ENCODE measurements at places on chromosomes 5 and 9.

- peak; percentile 13 for DNase-seq
Observed at GRCh38 chr5:141681695-141682641, at the start of gene ARAP3. ARAP3 (minus strand) TSS chr5:141682230; CDS start chr5:141680486, 1,744 bp downstream.

- no peak for DNase-seq
Observed at GRCh38 chr5:138626333-138626944, 51.2 kb upstream of the HSPA9 start.

- no peak for DNase-seq
Observed at GRCh38 chr5:62001640-62002039, 304.4 kb upstream of the KIF2A start.

DNA sequence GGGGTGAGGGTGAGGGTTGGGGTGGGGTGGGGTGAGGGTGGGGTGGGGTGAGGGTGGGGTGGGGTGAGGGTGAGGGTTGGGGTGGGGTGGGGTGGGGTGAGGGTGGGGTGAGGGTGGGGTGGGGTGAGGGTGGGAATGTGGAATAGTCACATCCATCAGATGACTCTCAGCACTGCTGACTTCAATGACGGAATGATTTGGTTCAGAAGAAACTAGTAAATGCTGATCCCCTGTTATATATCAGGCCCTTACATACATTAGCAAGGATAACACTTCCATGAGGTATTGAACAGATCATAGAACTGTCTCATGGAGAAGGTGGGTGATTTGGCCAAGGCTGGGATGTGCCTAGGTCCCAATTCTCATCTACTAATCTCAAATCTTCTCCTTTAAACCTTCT, 24.5 kb upstream of the C5orf47 start:
- no peak for DNase-seq

DNA sequence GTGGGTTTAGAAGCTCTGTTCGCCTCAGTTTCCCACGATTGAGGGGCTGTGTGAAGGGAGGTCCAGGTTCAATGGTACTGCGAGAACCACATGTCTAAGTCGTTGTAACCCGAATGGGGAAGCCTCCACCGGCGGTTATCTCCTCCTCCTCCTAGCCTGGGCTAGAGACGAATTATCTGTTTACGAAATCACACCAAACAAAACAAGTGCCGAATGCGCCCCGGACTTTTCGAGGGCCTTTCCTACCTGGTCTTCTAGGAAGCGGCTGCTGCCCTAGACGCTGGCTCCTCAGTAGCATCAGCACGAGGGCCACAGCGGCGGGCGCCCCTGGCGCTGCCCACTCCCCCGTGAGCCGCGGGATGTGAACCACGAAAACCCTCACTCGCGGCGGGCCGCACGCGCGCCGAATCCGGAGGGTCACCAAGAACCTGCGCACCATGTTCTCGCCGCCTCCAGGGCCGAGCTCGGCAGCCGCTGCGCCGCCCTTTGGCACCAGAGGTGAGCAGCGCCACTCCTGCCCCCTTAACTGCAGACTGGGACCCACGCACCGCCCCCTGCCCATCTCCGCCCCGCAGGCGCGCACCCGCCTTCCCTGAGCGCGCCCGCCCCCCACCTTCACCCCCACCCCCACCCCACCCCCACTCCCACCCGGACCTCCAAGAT, at the start of gene CDKN2A:
CDKN2A (minus strand) TSS at position 500 of the 663 bp plus-strand sequence.
- DNase-seq: no peak

DNA sequence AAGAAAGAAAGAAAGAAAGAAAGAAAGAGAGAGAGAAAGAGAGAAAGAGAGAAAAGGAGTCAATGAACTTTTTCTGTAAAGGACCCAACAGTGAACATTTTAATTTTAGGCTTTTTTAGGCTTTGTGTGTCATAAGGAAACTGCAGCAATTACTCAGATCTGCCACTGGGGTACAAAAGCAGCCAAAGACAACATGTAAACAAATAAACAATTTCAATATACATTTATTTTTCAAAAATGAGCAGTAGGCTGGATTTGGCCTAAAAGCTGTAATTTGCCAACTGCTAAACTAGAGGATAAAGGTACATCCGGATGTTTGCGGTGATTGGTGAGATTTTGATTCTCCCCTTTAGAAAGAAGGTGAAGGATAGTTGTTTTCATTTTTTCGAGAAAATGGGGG, 143.6 kb downstream of the CEMIP2 start:
- no peak for DNase-seq
